Activated naive CD8-positive, alpha-beta T cell treated with anti-CD3 and anti-CD28 coated beads, Interleukin-2, amount 10 ng/mL, durations not matched to agents 7 days and 5 days (primary cell): ENCODE measurements at places on chromosomes 1 and 21. TPM values are rescaled to one million over a fixed set of nuclear protein-coding genes. Genes with fewer than 3 reads are reported as not detected.

DNA sequence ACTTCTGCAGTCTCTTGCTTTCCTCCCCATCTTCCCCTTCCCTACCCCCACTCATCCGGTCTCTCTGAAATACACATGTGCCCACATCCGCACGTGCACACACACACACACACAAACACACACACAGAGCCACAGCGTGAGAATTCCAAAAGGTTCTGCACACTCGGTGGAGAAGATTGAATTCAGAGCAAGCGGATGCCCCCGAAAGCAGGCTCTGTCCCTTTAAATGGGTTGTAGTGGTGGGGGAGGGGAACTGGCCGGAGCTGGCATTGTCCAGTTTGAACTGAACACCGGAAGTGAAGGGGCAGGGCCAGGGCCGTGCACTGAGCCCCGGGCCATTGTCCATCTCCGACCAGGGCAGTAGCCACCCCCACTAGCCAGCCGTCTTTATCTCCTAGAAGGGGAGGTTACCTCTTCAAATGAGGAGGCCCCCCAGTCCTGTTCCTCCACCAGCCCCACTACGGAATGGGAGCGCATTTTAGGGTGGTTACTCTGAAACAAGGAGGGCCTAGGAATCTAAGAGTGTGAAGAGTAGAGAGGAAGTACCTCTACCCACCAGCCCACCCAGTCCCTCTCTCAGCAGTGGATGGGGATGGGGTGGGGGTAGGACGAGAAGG is 1.3 kb upstream of the LIN28A start:
- DNase-seq = no peak
- no peak overlapping the region for H3K27ac ChIP-seq
- peaks cover 23% of the 10 kb centered on the region for H3K4me1 ChIP-seq
- H3K4me3 ChIP-seq = peak overlapping the region; percentile 69
- no peaks in the 10 kb centered on the region for H3K36me3 ChIP-seq

HAPLN2 gene
- total RNA-seq = not detected

- no peaks in the 10 kb centered on the region for H3K36me3 ChIP-seq
- no peaks in the 10 kb centered on the region for H3K27me3 ChIP-seq
- H3K4me3 ChIP-seq = no peak overlapping the region
- no peak for DNase-seq
Measured at GRCh38 chr1:17009706-17010105, 2.0 kb downstream of the ATP13A2 start.

- H3K27me3 ChIP-seq = no peaks in the 10 kb centered on the region
- no peak overlapping the region for H3K4me3 ChIP-seq
- H3K36me3 ChIP-seq = peaks cover 2% of the 10 kb centered on the region
- no peak overlapping the region for H3K27ac ChIP-seq
- H3K4me1 ChIP-seq = peaks cover 32% of the 10 kb centered on the region
Measured at GRCh38 chr1:201503397-201504176, 3.3 kb downstream of the CSRP1 start.

GRCh38 chr1:8562881-8563865 is 245.3 kb downstream of the SLC45A1 start:
- H3K27ac ChIP-seq = no peak overlapping the region
- H3K4me3 ChIP-seq = no peak overlapping the region
- H3K4me1 ChIP-seq = peaks cover 9% of the 10 kb centered on the region
- peaks cover 1% of the 10 kb centered on the region for H3K36me3 ChIP-seq
- DNase-seq = no peak
- no peaks in the 10 kb centered on the region for H3K27me3 ChIP-seq

GPA33 gene
- total RNA-seq = 3.0 TPM

DNA sequence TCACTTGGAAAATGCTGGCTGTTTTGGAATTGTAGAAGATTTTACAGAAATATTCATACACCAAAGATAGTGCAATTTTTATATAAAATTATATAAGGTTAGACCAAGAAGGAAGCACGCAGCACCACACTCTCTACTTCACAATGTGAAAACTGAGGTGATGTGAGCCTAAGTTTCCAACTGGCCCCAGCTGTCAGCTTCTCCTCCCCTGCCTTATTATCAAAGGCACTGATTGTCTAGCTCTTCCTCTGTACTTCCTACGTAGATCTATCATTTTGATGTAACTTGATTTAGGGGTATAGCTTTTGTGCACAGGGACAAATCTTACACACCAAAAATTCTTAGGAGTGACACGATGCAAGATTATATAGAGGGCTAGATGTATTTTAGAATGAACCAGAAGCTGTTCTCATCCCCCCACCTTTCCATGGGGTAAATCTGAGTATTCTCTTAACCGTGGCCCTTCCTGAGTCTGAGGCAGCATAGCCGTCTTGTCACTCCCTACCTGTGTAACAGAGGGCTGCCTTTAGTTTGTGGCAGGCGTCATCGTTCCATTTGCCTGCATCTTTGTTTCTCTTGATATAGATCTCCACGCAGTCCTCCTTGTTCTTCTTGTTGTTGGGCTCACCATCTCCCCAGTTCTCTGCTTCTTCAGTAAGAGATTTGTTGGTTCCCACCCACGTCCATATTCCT is 3.4 kb downstream of the SELL start:
- no peaks in the 10 kb centered on the region for H3K27me3 ChIP-seq
- no peak for DNase-seq
- peaks cover 40% of the 10 kb centered on the region for H3K36me3 ChIP-seq

GRCh38 chr1:152426731-152427130 is 12.7 kb upstream of the CRNN start:
- H3K36me3 ChIP-seq = no peaks in the 10 kb centered on the region
- DNase-seq = no peak
- H3K4me3 ChIP-seq = no peak overlapping the region
- H3K27ac ChIP-seq = no peak overlapping the region

AGO3 gene
- 26.5 TPM for total RNA-seq

DNA sequence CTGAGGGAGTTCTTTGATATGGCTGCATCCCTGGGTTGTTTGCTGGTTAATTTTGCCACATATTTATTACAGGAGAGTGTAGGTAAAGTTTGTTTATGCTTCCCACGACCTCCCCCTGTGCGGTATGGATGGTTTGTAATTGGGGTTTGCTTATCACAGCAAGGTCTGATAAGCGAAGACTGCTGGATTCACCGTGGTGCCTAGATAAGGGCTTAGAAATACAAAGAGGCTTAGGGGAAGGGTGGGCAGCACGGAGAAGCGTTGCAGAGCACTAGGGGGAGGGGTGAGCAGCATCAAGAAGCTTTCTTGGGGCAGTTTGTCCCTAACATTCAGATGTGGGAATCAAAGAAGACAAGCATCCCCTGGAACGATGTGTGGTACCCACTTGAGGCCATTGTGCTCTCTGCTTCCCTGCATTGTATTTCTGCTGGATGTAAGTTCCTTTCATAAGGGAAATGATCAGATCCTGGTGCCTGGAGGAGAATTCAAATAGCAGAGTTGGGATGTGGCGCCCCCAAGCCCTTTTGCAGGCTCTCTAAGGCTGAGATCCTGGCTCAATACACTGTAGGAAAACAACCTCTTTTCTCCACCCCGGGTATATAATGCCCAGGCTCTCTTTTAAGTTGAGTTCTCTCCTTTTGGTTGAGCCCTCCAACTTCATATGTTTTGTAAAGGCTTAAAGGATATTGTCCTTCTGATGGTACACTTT is 598.1 kb upstream of the ADGRL4 start:
- no peaks in the 10 kb centered on the region for H3K4me1 ChIP-seq
- H3K27me3 ChIP-seq = no peaks in the 10 kb centered on the region
- DNase-seq = no peak
- no peaks in the 10 kb centered on the region for H3K36me3 ChIP-seq
- H3K4me3 ChIP-seq = no peak overlapping the region
- no peak overlapping the region for H3K27ac ChIP-seq
